Cardiac atrium fibroblast (primary cell): ENCODE measurements at places on chromosomes 3 and 15. TPM values are rescaled to one million over a fixed set of nuclear protein-coding genes. Genes with fewer than 3 reads are reported as not detected.

The MED12L gene
- total RNA-seq = under 0.01 and 1.8 TPM in 2 replicates

The POTEB2 gene
- not detected in 2 replicates for total RNA-seq

The C3orf49 gene
- total RNA-seq = not detected in 2 replicates

The TNNC1 gene
- not detected in 2 replicates for total RNA-seq

The GOLGA6L7 gene
- not detected in 2 replicates for total RNA-seq

The FNDC3B gene
- 97.7 and 136 TPM in 2 replicates for total RNA-seq

The VWA5B2 gene
- total RNA-seq = not detected in 2 replicates

The NOX5 gene
- 0.18 TPM in 1 of 2 replicates, not detected in the other for total RNA-seq

The ACAN gene
- 0.16 and 0.36 TPM in 2 replicates for total RNA-seq

The RBP2 gene
- not detected in 2 replicates for total RNA-seq

The SHC4 gene
- 0.72 and 2.9 TPM in 2 replicates for total RNA-seq
